T-helper 17 cell (primary cell): ENCODE measurements at places on chromosomes 11 and 22. TPM values are rescaled to one million over a fixed set of nuclear protein-coding genes. Genes with fewer than 3 reads are reported as not detected.

GRCh38 chr11:58784995-58785394 is 53.3 kb upstream of the GLYAT start:
- DNase-seq: no peak

DNA sequence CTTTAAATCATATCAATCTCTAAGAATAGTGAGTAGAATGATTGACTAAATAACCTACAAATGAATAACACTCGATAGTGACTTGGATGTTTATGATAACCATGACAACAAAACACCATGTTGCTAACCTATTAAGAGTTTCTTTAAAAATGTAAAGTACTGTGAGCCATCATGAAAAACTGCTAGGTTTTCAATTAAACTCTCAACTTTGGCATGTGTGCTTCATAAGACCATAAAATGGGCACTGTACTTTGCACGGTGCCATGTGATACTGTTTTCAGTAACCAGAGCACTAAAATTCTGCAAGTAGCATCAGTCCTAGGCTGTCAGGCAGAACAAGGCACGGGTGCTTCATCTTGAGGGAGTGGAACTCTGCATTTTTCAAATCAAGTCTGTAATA is 96.2 kb upstream of the TRIM77 start:
- no peak for DNase-seq

GRCh38 chr11:117618982-117619355 is 178.0 kb downstream of the DSCAML1 start:
- no peak for DNase-seq

DNA sequence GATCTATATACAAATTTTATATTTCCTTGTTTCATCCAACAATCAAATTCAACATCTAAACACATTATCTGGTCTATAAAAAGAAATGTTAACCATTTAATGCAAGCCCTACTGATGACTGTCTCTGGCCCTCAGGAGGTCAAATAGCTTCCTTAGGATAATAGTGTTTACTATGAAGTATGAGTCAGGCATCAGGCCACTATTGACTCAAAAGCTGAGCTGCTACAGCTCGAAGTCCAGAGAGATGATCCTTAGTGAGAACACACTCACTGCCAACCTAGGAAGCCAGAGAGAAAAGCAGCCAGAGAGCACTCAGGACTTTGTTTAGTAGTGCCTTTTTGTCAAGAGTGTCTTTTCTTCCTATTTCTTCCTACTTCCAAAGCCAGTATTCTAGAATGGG is 171.8 kb downstream of the SOX6 start:
- no peak for DNase-seq

GGTLC2 gene
- total RNA-seq: not detected

ZNRF3 gene
- 0.72 TPM for total RNA-seq

OR4C6 gene
- total RNA-seq: not detected

NCF4 gene
- 31.7 TPM for total RNA-seq

OR8D1 gene
- not detected for total RNA-seq

DGCR6 gene
- total RNA-seq: 6.2 TPM

THY1 gene
- 0.20 TPM for total RNA-seq

BATF2 gene
- not detected for total RNA-seq
